ENCODE measurements at places on chromosomes 12 and 14.

DNA sequence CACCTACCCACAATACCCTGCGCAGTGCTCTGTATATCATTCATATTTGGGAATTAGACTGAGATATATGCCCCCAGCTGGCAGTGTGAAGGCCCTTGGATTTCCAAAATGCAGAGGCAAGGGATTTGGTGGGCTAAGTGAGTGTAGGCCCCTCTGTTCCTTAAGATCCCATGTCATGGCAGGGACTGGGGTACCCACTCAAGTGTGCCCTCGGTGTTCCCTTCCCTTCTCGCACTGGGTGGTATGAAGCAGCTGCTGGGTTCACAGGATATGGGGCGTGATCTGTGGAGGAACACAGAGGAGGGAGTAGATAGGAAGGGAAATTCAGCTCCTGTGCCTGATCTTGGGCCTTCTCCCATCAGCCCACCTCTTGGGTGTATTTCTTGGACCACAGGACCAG lies 63.1 kb upstream of the VASH1 start:
- DNase-seq, result no peak

- no peak for DNase-seq
Measured at GRCh38 chr14:33618361-33619105, 332.3 kb downstream of the EGLN3 start.

- no peak for DNase-seq
Measured at GRCh38 chr14:46259536-46259935, 392.0 kb downstream of the RPL10L start.

DNA sequence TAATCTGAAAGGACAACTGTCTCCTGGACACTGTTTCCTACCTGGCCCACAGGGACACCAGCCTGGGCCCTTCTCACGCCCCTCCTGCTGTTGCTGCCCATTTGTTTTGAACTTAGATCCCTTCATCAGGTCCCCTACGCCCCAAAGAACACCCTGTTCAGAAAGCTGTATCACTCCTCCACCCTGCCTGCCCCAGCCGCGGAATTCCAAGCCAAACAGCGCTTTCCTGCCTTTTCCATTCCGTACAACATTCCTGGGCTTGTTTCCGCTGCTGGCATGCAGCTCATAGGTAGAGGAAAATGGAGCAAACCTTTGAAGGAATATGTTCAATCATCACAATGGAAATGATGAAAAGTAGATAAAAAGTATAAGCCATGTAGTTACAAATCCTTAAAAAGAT lies 12.8 kb upstream of the GSG1 start:
- DNase-seq, result no peak

- DNase-seq, result no peak
Measured at GRCh38 chr14:26078561-26078960, 519.3 kb downstream of the NOVA1 start.

DNA sequence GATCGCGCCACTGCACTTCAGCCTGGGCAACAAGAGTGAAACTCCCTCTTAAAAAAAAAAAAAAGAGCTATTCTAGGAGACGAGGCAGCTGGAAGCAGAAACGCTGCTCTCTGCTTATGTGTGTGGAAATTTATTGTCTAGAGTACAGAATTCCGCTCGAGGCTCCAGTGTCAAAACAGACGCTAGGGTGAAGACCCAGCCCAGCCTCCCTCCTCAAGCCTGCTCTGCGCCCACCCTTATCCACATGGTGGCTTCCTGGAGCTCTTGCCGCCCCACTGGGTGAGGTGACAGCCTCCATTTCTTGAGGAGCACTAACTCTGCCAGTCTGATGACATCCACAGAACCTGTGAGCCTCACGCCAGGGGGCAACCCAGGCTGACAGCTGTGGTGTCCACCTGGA lies 49.5 kb upstream of the DLK1 start:
- no peak for DNase-seq

GRCh38 chr14:89061696-89062095 lies 237.2 kb downstream of the TTC8 start:
- no peak for DNase-seq

GRCh38 chr12:70719672-70720420 lies 82.6 kb upstream of the PTPRB start:
- no peak for DNase-seq

- no peak for DNase-seq
Measured at GRCh38 chr14:23950411-23951135, 3.0 kb upstream of the DHRS4 start.

GRCh38 chr14:67360470-67361206 lies 510 bp downstream of the EIF2S1 start:
- no peak for DNase-seq

- no peak for DNase-seq
Measured at GRCh38 chr12:74365178-74365964, 172.3 kb upstream of the ATXN7L3B start.

GRCh38 chr12:21825886-21826617 lies 51.5 kb upstream of the KCNJ8 start:
- no peak for DNase-seq

DNA sequence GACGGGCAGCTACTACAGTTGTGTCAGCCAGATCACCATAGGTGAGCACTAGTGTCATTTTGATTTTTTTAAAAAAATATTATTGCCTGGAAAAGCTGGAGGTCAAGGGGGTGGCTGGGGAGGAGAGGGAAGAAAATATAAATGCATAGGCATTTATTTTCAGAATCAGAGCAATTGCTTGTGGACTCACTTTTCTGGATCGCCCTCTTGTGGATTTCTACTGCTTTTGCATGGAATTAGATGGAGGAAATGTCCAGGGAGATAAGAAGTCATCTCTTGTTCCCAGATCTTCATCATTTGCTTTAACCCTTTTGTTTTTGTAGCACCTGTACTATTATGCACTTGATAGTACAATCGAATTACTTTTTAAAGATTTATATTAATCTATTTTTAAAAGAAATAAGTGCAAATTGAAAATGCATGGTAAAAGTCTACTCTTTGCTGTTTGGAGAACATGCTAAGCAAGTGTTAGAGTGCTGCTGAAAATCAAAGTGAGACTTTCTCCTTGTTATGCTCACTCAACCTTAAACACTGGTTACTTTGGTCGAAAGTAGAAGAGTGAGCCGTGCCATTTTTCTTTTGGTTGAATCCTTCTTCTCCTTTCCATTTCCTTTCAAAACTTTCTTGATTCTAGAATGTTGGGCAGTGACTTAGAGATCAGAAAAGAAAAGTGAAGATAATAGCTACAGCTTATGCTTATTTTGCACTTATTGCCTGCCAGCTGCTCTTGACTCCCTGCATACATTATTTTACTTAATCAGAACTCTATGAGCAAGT lies 60.6 kb upstream of the ANO4 start:
- no peak for DNase-seq

GRCh38 chr12:115895247-115895646 lies 382.2 kb downstream of the MED13L start:
- DNase-seq, result no peak

DNA sequence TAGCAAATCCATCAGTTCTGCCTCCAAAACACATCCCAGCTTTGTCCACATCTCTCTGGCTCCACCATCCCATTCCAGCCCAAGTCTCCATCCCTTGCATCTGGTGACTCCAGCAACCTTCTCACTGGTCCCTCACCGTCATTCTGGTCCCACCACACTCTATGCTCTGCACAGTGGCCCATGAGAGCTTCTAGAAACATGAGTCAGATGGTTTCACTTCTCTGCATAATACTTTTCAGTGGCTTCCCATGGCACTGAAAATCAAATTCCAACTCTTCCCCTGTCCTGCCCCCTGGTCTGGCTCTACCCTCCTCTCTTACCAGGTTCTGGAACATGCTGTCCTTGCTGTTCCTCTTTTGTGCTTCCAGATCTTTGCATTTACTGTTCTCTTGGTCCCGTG lies 17.2 kb upstream of the C12orf76 start:
- no peak for DNase-seq

DNA sequence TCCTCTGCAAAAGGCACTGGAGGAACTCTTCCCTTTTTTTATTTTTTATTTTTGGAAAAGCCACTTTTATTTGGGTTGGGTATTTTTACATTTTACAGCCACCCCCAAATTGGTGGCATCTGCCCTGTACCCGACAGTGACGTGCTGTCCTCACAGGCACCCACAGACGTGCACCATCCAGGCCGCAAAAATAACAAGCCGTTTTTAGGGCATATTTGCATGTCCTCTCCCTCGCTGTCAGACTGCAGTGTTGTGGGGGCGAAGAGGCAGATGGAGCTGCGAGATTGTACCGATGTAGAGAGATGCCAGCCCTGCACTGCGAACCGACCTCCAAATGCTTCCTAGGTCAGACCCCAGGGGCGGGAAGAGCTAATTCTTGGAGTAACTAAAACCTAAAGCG lies 12.2 kb downstream of the JDP2 start:
- no peak for DNase-seq

DNA sequence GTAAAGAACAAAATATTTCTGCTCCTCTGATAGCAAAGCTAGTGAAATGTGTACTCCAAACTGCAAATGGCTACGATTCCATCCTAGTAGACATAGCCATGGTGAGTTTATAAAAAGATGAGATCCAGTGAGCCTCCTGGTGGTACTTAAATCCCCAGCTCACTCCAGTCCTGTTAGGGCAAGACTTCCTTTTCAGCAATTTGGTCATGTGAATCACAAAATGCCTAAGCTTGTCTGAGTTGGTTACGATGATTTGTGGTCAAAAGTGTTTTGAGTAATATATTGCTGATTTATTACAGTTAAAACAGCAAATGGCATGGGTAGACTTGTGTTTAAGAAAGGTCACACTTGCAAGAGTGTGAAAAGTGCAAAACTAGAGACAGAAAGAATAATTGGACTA lies 102.7 kb upstream of the NAV3 start:
- DNase-seq, result no peak
